ENCODE measurements at places on chromosomes 4 and X. TPM values are rescaled to one million over a fixed set of nuclear protein-coding genes. Genes with fewer than 3 reads are reported as not detected.

- no peak for DNase-seq
Measured at GRCh38 chrX:35617836-35618235, 180.3 kb upstream of the MAGEB16 start.

DNA sequence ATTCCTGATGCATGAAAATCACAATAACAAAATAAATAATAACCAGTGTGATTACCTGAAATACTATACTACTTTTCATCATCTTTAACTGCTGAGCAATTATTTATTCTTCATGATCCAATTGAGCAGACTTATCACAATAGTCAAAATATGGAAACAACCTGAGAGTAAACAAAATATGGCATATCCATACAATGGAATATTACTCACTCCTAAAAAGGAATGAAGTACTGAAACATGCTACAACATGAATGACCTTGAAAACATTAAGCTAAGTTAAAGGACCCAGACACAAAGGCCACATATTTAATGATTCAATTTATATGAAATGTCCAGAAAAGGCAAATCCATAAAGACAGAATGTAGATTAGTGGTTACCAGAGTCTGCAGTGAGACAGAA is 146.8 kb downstream of the MID1IP1 start:
- DNase-seq = no peak

F9 gene
- total RNA-seq = not detected

SPIN2A gene
- 2.5 TPM for total RNA-seq

DNA sequence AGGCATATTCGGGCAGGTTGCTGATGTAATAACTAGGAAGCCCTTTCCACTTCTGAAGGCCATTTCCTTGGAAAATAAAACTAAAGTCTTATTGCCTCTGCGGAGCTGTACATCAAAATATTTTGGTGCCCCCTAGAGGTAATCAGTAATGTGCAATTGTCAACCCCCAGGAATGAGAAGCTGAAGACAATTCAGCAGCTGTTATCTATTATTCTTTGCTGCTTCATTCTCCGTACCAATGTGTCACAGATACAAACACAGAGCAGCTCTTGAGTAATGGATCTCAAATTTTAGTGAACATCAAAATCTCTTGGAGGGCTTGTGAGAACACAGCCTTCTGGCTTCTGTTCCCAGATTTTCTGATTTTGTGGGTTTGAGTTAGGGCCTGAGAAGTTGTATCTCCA is 3.5 kb upstream of the SLIT2 start:
- peak; percentile 14 for DNase-seq

DNA sequence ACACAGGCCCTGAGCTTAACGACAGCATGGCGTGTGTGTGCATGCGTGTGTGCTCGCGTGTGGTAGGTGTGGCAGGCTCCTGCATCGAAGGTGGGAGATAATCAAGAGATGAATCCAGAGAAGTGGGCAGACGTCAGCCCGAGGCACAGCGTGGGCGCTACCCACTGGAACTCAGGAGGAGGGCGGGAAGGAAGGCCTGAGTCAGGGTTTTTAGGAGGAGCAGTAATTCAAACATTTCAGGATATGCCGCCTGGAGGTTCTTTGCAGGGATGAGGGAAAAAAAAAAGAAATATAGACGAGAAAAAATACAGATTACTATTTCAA is 66.3 kb upstream of the STX18 start:
- no peak for DNase-seq

KDM5C gene
- total RNA-seq = 133 TPM
